H9 (cell line): ENCODE measurements at places on chromosomes 13 and 19.

DNA sequence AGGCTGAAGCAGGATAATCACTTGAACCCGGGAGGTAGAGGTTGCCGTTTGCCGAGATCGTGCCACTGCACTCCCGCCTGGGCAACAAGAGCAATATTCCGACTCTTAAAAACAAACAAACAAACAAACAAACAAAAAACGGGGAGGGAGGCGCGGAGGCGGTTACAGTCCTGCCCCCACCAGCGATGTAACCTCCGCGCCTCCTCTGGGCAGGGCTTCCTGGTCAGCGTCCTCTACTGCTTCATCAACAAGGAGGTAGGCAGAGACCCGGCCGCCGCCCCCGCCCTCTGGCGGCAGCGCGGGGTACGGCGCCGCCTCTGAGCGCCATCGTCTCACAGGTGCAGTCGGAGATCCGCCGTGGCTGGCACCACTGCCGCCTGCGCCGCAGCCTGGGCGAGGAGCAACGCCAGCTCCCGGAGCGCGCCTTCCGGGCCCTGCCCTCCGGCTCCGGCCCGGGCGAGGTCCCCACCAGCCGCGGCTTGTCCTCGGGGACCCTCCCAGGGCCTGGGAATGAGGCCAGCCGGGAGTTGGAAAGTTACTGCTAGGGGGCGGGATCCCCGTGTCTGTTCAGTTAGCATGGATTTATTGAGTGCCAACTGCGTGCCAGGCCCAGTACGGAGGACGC lies 10.2 kb downstream of the SNRPD2 start:
- DNase-seq = peak; percentile 94

- DNase-seq = peak; percentile 58
Observed at GRCh38 chr13:110379905-110380341, 72.8 kb downstream of the COL4A2 start.

- no peak for DNase-seq
Observed at GRCh38 chr13:50893211-50893852, 16.3 kb upstream of the RNASEH2B start.

- no peak for DNase-seq
Observed at GRCh38 chr13:49410477-49410876, 33.4 kb downstream of the CAB39L start.

DNA sequence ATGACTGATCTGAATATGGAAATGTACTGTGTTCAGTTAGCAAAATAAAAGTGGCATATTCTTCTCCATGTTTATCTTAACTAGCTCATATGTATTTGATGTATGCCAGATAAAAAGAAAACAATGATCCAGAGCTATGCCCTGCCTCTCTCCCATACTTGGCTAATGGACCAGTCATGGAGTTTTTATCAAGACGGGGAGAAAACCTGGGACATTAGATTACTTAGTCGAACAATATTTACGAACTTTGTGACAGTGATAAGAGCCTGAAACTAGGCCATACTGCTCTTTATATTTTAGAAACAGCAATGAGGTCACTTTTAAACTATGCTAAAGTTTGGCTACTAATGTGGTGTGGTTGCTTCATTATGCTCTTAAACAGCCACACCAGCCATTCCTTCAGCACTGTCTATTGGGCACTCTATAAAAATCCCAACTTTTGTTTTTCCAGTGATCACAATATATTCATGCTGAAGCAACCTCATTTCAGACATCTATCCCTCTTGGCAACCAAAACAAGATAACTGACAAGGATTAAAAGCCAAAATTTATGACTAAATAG lies 265.0 kb downstream of the FGF14 start:
- no peak for DNase-seq

GRCh38 chr19:30450100-30450499 lies 77.9 kb downstream of the ZNF536 start:
- peak; percentile 69 for DNase-seq

GRCh38 chr19:21586311-21587116 lies 81.1 kb downstream of the ZNF429 start:
- DNase-seq = peak; percentile 34

- DNase-seq = no peak
Observed at GRCh38 chr13:105783261-105783660, 752.2 kb downstream of the EFNB2 start.

- DNase-seq = no peak
Observed at GRCh38 chr13:25462301-25463125, 90.7 kb downstream of the ATP8A2 start.

- no peak for DNase-seq
Observed at GRCh38 chr19:41307954-41308449, 2.0 kb upstream of the CCDC97 start.

GRCh38 chr19:48632692-48633147 lies 4.5 kb downstream of the DBP start:
- no peak for DNase-seq

DNA sequence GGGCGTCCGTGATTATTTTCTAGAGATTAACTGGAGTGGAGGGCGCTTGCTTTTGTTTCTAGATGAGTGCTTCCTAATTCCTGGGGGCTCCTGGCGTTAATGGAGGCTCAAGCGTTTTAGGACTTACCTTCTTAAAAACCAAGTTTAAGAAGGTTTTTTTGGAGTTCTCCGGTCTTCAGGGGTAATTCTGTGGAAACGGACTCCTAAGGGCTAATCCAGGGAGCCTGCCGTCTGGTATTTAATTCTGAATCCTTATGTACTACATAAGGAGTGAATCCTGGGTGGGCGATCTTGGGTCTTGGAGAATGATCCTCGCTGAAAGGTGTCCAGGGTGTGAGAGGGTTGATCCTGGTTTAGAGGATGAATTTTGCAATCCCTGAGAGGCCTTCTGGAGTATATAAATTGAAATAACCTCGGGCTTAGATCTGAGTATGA lies 357 bp downstream of the RPS11 start:
- DNase-seq = no peak

DNA sequence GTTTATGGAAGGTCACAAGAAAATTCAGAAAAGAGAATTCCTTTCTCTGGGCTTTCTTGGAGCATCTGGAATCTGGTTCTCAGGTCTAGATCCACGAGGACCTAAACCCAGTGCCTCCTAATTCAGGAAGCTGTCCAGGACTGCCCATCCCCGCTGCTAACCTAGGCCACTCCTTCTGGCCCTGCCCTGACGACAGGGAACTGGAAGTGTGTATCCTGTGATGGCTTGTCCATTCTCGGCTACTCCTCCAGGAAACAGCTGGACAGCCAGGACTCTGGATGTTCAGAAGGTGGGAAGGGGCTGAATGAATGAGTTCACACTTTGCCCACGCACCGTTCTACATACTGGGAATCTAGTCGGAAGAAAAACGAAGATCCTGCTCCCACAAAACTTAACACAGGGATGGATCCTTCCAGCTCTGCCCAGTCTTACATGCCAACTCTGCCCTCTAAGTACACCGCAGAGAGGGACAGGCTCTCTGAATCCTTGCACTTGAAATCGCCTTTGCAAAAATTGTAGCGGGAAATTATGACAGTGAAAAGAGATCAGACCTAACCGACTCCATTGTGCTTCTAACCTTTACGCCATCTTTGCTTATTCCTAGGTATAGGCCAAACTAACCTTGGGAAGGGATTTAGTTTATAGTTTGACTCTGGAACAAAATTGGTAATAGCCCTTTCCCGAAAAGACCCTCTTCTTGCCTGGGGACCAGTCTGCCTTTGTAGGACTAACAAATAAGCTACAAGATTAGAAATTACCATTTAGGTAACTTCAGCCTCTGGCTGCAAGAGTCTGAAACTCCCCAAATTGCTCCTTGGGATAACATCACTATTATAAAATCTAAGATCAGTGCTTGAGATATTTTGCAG lies 1.8 kb downstream of the LSM4 start:
- no peak for DNase-seq

DNA sequence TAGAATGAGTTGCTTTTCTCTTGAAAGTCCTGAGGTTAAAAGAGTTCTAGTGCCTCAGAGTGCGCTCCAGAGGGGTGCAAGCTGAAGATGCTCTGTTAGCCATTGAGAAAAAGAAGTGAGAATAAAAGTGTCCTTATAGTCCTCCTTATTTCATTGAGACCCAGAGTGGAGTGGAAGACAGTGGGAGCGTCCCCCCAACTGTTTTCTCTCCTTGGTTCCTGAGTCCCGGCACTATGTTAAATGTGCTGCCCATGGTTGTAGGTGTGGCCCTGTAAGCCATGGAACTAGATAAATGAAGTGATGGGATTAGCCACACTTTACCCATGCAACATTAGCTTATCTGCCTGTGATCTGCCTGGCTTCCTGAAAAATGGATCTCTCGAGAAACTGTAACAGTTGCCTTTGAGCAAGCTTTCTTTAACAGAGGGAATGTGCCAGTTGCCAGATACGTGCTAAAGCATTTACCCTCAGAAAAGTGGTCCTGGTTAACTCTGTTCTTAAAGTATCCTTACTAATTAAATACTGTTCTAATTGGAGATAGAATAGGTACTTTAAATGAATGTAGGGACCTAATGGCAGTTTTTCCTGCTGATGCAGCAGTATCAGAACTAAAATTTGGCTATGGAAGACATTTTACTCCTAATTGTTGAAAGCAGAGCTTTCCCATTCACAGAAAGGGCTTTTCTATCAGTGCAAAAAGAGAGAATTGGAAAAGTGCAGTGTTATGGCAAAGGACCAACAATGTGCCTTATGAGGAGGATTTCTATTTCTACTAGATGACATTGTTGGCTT lies 21.4 kb upstream of the PSG9 start:
- DNase-seq = no peak

DNA sequence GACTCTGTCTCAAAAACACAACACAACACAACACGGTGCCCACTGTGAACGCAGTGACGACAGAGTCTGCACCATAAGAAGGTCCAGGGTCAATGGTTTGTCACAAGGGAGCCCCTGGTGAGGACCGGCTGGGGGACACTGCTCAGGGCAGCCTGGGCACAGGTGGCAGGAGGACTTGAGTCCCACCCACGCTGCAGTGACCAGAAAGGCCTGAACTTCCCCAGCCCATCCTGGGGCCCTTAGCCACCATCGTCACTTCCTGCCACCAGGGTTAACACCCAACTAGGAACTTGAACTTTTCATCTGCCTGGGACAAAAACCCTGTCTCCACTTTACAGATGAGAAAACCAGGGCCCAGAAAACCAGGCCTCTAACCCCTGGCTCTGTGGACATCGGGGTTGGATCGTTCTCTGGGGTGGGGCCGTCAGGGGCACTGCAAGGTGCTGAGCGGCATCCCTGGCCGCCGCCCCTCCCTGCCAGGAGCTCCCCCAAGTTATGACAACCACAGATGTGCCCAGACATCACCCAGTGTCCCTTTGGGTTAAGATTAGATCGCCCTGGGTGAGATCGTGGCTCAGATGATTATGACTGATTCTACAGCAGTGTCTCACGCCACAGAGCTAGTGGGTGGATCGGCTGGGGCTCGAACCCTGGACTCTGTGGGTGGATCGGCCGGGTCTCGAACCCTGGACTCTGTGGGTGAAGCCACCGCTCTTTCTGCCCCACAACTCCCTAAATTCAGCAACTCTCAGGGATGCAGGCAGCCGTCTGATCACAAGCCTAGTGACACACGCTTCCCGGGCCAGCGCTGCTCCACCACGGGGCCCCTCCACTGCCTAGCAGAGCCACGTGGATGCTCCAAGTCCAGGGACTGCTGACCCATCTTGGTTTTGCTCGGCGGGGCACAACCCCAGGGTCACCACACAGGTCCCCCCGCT lies 14.0 kb downstream of the MOB3A start:
- DNase-seq = no peak

DNA sequence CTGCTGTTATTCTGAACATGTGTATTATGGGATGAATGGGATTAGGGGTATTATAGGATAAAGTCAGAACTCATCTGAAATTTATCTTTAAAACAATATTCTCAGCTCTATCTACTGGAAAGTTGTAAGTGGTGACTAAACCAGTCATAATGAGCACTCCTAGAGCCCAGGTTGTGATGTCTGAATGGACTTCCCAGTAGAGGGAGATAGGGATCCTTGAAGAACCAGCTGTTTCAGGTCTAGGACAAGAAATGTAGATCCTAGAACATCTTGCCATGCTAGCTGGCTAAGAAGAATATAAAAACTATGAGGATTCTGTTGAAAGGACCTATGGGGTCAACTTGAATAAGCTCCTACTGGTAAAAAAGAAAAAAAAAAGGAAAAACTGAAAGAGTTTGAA lies 310.8 kb downstream of the SLC7A1 start:
- DNase-seq = no peak

DNA sequence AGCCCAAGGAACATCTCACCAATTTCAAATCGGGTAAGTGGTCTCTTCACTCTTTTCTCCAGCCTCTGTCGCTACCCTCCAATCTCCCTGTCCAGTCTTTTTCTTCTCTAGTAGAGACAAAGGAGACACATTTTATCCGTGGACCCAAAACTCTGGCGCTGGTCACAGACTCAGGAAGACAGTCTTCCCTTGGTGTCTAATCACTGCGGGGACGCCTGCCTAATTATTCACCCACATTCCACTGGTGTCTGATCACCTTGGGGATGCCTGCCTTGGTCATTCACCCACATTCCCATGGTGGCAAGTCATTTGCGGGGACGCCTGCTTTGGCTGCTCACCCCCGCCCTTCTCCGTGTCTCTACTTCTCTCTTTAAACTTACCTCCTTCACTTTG lies 13.8 kb upstream of the OR10H1 start:
- no peak for DNase-seq

DNA sequence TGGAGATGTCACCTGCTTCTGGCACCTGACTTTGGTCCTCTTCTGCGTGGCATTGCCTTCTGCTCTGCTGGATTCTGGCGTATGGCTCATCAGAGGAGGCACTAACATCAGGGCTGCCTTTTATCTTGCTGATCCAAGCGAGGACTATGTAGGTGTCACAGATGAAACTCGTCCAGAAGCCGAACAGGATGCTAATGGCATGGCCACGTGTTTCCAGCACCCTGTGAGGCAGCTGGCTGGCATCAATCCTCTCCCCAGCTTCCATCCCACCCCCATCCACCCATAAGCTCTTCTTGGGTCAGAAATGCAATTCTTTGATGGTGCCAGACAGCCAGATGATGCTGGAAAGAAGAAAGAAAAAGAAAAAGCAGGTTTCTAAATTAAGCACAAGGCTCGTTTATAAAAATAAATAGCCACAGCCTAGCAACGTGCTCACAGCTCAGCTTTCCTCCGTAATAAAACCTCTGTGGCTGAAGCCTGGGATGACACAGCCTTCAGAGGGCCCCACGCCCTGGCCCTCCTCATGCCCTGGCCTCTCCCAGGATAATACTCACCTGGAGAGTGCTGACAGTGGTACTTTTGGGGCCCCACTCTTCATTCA lies 212.9 kb upstream of the SERP2 start:
- no peak for DNase-seq

GRCh38 chr19:4455719-4456475 lies 1.7 kb downstream of the UBXN6 start:
- DNase-seq = no peak

DNA sequence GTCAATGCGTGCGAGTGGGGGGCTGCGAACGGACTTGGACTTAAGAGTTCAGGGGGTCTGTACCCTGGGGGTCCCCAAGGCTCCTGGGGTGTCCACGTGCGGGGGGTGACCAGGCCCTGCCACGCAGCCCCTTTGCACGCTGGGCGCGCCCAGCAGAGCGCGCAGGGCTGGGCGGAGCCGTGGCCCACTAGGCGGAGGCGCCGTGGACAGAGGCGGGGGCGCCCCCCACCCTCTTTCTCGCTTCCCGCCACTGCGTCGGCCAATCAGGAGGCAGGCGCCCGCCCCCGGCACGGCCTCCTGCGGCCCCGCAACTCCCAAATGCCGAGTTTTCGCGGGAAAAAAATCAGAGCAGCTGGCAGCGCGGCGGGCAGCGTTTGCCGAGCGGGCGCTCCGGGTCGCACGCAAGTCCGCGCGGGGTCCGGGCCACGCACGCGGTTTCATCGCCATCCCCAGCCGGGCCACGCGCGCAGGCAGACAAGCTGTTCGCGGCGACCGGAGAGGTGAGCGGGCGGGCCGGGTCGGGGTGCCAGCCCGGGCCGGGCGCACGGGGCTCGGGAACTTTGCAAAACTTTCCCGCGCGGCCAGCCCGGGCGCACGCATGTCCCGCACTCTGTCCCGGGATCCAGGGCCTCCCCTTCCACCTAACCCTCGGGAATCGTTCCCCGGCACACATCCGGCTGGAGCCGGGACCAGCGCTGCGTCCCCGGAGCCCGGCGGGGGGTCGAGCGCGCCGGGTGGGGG lies at the start of gene UHRF1:
Gene UHRF1 (plus strand): TSS at position 346 of the 741 bp plus-strand sequence. CDS start 1,385 bp downstream, outside the sequence.
- DNase-seq = peak; percentile 41
